ENCODE measurements at places on chromosomes 4 and X.
A peak's percentile ranks its signal among the peaks of the same experiment; 100 is the strongest.

GRCh38 chrX:155966876-155967275 is 30.6 kb upstream of the IL9R start:
- DNase-seq = no peak

GRCh38 chr4:3310301-3311094 is 17.7 kb downstream of the RGS12 start:
- no peak for DNase-seq

GRCh38 chr4:126799416-126799815 is 833.3 kb upstream of the INTU start:
- no peak for DNase-seq

- no peak for DNase-seq
Measured at GRCh38 chrX:126338916-126339315, 172.8 kb upstream of the DCAF12L2 start.

DNA sequence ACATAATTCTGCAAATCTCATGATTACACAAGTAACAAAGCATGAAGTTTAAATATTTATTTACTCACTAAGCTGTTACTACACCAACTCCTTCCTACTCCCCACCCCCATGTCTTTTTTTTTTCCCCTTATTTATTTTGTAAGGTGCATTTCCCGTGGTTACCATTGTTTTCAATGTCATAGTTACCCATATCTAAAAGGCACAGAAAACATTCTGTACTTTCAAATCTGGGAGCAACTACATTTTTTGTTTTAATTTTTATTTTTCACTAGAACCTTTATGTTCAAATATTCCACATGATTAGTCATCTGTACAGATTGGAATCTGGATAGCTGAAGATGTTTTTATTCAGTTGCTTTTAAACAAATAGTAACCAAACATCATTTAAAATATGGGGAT is 62.8 kb downstream of the PPP3CA start:
- DNase-seq = no peak

DNA sequence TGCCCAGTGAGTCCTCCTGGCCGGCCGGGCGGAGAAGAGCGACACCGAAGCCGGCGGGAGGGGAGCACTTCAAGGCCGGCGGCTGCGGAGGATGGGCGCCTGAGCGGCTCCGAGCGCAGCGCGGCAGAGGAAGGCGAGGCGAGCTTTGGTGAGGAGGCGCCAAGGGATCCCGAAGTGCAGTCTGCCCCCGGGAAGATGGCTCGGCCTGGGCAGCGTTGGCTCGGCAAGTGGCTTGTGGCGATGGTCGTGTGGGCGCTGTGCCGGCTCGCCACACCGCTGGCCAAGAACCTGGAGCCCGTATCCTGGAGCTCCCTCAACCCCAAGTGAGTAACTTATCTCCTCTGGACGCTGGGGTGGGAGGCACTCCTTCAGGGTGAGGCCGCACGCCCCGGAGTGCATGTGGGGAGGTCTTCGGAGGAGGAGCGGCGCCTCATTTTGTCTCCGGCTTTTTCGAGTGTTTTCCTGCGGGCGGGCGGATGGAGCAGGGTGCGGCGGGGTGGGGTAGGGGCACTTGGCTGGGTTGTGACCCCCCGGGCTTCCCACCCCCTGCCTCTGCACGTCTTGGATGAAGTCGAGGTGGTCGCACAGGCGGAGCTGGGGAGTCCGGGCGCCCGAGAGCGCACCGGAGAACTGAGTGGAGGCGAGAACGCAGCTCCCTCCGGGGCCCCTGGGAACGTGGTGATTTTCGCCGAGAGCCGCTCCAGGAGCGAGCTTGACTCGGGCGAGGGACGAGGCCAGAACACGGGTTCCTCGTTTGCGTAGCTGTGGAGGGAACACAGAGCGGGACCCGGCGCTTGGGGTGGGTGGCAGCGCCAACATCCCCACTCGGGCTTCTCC is 979 bp downstream of the EFNB1 start:
- DNase-seq = no peak

GRCh38 chr4:119099227-119099810 is 36.3 kb upstream of the MYOZ2 start:
- no peak for DNase-seq

GRCh38 chr4:171644430-171645057 is 168.7 kb upstream of the GALNTL6 start:
- no peak for DNase-seq

- DNase-seq = no peak
Measured at GRCh38 chrX:115251458-115252233, 17.8 kb upstream of the LRCH2 start.

GRCh38 chr4:85556283-85556682 is 81.3 kb downstream of the ARHGAP24 start:
- peak; percentile 42 for DNase-seq

DNA sequence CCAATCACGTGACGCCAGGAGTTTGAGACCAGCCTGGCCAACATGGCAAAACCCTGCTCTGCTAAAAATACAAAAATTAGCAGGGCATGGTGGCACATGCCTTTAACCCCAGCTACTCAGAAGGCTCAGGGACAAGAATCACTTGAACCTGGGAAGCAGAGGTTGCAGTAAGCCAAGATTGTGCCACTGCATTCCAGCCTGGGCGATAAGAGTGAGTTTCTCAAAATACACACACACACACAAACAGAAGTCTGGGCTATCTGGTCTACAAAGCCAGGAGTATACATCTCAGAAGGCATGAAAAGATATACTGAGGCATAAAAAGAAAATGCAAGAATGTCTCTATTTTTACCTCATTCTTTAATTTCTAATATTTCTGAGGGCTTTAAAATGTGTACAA is 11.3 kb downstream of the YTHDC1 start:
- DNase-seq = no peak

- DNase-seq = no peak
Measured at GRCh38 chr4:16588149-16588548, 310.3 kb downstream of the LDB2 start.

GRCh38 chr4:155787113-155787710 is 28.4 kb downstream of the GUCY1B1 start:
- no peak for DNase-seq

DNA sequence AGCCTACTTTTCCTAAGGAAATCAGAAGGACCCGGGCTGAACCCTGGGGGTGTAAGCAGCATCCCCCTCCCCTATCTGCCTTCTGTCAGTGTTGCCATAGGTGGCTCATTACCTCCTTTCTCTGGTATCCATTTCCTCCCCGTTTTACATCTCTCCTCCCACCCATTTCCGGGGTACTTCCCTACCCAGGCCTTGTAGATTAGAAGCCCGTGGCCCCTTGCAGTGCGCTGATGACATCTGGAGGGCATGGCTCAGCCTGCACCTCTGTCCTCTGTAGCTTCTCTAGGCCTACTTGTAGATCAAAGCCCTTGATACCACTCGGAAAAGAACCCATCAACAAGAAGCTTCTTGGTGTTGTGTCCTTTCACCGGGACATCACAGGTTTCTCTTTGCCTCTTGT is 71.8 kb downstream of the NBDY start:
- DNase-seq = no peak

DNA sequence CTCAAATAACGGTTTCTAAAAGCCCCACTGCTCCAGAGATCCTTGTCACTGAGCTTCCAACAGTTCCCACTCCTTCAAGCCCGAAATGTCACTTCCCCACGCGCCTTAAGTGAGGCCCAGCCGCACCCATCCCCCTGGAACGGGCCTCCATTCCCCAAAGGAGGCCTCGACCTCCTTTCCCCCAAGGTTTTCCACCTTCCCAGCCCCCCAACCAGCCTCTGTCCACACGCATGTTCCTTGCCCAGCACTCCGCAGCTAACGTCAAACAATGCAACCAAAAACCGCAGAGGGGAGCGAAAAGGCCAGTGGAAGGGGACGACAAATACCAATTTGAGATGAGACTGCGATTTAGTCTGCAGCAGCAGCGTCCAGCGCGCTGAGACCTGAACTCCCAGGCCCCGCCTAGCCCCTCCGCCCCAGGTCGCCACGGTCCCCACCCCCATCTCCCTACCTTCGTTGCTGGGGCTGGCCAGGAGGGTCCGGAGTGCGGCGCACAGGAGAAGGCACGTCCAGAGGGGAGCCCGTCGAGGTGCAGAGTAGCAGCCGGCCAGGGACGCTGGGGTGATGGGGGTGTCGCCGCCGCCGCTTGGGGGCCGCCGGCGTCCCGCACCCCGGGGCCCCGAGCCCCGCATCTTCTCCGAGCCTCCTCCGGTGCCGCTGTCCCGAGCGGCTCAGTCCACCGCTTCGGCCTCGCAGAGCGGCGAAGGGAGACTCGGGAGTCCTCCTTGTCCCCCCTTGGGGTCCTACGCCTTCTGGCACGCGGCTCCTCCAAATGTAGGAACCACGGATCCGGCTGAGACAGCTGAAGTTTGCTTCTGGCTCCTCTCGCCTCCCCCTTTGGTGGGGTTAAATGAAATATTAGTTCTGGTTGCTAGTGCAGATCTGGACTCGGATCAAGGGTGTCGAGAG is 924 bp downstream of the EPHA5 start:
- no peak for DNase-seq

DNA sequence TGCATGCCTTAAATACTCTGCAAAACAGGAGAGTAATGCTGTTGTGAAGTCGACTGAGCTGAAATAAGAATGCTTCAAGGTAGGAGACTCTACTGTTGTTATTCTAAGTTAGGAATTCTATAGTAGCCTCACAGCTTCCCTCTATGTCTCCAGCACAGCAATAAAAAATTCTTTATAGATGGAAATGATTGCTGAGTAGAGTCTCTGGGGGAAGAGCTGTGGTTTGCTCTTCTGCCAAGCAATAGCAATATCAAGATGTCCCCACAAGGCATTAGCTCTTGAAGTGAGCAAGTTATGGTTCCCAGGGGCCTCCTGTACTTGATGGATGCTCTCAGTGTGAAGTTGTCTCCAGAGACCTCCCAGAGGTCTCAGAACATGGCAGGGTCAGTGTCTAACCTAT is 880.6 kb upstream of the FRG1 start:
- DNase-seq = peak; percentile 1

GRCh38 chr4:14059006-14059405 is 431.5 kb upstream of the BOD1L1 start:
- no peak for DNase-seq

DNA sequence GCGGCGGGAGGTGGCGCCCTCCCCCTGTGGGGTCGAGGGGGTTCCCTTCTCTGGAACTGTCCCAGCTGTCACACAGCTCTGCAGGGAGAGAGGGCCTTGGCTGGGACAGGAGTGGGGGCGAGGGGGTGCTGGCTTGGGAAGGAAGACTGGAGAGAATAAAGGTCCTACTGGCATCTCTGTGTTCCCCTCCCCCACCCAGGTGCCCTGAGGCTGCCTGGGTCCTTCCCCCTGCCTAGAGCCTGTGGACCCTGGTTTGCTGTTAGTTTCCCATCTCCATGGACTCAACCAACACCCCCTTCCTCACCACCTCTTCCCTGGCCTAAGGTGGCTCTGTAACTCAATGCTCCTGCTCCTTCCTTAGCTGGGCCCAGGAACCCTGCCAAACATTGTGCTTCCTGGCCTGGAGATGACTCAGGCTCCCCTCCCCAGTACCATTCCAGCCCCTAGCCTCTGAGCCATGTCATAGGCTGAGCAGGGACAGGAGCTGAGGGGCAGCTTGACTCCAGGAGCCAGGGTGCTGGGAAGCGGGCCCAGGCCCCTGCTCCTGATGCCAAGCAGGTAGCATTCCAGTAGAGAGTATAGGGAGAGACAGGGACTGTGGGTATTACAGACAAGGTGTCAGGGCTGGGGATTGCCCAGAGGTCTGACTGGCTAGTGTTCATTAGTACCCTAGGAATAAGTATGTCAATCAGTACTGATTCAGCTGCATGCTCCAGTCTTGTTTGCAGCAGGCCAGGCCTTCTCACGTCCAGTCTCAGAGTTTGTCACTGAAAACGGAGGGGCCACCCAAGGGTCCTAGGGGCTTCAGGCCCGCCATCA is 100.7 kb downstream of the EFNB1 start:
- DNase-seq = no peak

DNA sequence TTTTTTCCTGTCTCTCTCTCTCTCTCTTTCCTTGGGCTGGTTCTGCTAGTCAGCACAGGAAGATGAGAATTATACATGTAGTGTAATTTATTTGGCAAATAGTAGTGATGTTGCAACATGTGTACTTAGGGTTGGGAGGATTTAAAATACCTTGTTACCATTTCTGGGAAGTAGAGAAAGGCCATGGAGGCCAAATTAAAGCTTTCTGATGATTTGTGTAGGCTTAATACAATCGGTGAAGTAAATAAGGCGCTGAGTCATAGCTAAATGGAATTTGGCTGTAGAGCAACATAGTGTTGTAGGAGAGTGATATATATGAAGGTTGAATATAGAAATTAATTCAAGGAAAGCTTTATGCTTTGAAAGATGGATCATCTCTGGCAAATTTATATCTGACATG is 295.3 kb downstream of the GRID2 start:
- DNase-seq = no peak

DNA sequence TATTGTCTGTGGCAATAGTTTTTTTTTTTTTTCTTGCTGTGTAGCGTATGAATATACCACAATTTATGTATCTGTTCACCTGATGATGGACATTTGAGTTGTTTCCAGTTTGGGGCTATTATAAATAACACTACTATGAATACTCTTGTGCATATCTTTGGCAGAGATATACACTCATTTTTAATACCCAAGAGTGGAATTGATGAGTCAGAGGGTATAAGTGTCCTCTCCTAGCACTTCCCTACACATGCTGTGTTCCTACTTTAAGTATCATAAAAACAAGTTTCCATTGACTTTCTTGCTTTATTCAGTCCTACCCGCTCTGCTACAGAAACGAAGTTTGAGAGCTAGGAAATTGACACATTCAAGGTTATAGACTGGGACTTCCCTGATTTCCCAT is 39.8 kb downstream of the XIAP start:
- DNase-seq = no peak

DNA sequence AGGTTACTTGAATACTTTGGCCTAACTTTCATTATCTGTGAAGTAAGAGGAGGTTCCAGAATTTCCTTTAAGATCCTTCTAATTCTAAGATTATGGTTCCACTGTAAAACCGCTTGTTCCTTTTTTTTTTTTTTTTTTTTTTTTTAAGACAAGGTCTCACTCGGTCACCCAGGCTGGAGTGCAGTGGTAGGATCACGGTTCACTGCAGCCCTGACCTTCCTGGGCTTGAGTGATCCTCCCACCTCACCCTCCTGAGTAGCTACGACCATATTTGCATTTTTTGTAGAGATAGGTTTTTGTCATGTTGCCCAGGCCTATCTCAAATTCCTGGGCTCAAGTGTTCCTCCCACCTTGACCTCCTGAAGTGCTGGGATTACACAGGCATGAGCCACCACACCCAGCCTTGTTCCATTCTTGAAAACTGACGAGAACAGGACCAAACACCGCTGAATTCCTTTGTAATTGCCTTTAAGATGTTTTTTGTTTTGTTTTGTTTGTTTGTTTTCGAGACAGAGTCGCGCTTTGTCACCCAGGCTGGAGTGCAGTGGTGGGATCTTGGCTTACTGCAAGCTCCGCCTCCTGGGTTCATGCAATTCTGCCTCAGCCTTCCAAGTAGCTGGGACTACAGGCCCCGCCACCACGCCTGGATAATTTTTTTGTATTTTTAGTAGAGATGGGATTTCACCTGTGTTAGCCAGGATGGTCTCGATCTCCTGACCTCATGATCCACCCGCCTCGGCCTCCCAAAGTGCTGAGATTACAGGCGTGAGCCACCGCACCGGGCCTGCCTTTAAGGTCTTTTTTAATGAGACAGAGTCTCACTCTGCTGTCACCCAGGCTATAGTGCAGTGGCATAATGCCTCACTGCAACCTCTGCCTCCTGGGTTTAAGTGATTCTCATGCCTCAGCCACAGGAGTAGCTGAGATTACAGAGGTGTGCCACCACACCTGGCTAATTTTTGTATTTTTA is 6.8 kb downstream of the PDS5A start:
- DNase-seq = no peak

- no peak for DNase-seq
Measured at GRCh38 chr4:149961876-149962597, 116.2 kb upstream of the DCLK2 start.
